ENCODE measurements at places on chromosomes 5 and 9. TPM values are rescaled to one million over a fixed set of nuclear protein-coding genes. Genes with fewer than 3 reads are reported as not detected.

RFESD gene
- total RNA-seq, result 2.4 TPM

PLK2 gene
- total RNA-seq, result 511 TPM

ORM1 gene
- total RNA-seq, result not detected

FAM153A gene
- total RNA-seq, result under 0.01 TPM

GLDC gene
- 0.07 TPM for total RNA-seq

SLC46A2 gene
- total RNA-seq, result not detected

LCP2 gene
- total RNA-seq, result not detected

DND1 gene
- total RNA-seq, result 0.36 TPM

TAF11L8 gene
- not detected for total RNA-seq

GRM6 gene
- not detected for total RNA-seq

LPCAT1 gene
- 19.1 TPM for total RNA-seq

DOCK2 gene
- total RNA-seq, result 0.14 TPM

SURF1 gene
- total RNA-seq, result 16.4 TPM

NDUFA8 gene
- total RNA-seq, result 46.3 TPM

UNC5A gene
- total RNA-seq, result not detected

LRRTM2 gene
- not detected for total RNA-seq

MYMK gene
- not detected for total RNA-seq

SEMA4D gene
- total RNA-seq, result 0.68 TPM

TNFAIP8 gene
- 68.0 TPM for total RNA-seq

NTNG2 gene
- not detected for total RNA-seq

DPM2 gene
- total RNA-seq, result 16.2 TPM

TRIM23 gene
- total RNA-seq, result 28.7 TPM

GAPVD1 gene
- 82.9 TPM for total RNA-seq
